ENCODE measurements at places on chromosomes 11 and 22.

GRCh38 chr11:125287491-125288210, 123.1 kb downstream of the PKNOX2 start:
- DNase-seq: no peak

- DNase-seq: no peak
Measured at GRCh38 chr11:102313238-102313940, 3.9 kb upstream of the BIRC3 start.

- peak; percentile 7 for DNase-seq
Measured at GRCh38 chr11:93740031-93740729, 1.1 kb downstream of the TAF1D start.

DNA sequence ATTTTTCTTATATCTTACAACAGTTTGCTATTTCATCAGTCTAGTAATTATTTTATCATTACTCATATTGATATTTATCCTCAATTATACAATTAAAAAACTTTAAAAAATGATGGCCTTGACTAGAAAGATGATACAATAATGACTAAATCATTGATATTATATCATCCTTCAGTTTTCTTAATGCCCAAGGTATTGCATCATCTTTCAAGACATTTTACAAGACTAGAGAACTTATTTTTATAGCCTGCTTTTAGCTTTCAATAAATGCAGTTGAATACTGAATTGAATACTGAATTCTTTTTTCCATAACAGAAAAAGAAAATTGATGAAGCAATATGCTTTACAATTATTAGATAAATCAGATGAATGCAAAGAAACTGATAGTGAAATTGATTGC, 886.5 kb upstream of the LRRC4C start:
- no peak for DNase-seq

- DNase-seq: no peak
Measured at GRCh38 chr11:15665368-15665871, 550.7 kb downstream of the INSC start.

DNA sequence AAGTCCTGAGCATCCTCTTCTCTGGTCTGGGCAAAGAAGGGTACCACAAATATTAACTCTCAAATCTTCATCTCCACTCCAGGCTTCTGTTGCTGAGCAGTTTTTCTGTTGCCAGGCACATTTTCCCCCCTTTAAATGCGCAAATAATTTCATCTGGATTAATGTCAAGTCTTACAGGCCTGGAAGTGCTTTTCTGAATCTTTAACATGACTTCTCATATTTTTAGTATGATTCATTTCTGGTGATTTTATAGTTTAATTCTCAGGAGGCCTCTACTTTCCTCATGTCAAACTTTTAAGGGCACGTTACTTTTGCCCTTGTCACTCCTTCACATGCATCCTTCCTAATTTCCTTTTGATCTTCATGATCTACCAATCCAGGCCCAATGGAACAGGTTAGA, 510.2 kb downstream of the METTL15 start:
- DNase-seq: no peak

DNA sequence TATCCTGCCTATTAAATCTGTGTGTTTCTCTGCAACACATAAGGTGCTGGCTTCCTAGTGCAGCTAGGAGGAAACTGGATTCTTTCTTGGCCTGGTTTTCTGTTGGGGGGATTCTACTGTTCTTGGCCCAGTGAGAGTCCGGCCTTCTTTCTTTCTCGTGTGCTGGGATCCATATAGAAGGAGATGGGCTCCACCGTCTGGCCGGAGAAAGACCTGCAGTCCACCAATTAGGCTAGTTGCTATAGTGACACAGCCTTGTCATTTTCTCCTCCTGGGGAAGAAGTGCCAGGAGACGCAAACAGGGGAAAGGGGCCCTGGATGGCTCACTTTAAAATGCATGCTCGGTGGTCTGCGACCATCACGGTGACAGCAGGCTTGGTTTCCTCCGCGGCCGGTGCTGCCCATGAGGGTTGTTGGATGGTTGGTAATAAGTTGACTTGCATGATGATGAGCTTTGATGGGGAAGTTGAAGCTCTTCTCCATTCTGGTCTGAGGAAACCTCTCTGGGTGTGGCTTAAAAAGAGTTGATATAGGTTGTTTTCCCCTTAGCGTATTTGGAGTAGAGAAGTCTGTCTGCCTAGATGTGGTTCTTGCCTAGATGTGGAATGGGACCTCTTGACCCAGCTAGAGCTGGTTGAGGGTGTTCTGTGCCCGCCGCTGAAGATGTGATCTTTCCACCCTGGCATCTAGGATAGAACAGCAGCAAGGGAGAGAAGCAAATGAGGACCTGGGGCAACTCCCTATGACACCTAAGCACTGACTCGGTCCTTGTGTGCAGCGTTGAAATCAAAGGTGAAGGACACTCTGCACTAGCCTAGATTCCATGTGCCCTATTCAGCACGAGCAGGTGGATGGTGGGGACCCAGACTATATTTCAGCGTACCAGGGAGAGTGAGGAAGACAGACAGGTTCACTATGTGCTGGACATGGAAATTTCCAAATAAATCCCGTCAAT, 1335.0 kb downstream of the BRD1 start:
- DNase-seq: no peak

DNA sequence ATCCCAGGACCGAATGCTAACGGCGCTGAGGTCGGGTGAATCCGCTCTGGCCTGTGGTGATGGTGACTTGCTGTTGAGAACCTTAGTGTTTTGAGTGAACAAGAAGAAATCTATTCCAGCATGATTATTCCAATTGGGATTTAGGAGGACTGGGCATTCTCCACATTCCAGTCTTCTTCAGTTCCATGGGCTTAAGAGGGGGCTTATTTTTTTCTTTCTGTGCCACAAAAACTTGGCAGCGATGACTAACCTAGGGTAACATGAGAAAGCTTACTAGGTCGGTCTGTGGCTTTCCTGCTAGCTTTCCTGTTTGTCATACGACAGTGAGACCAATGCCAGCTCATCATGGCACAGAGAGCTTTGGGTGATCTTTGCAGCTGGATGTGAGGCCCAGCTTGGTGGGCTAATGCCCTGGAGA, 62.9 kb upstream of the ATXN10 start:
- DNase-seq: no peak

- no peak for DNase-seq
Measured at GRCh38 chr11:75659836-75660235, 9.0 kb downstream of the MAP6 start.

- DNase-seq: no peak
Measured at GRCh38 chr22:21921729-21922128, 30.9 kb downstream of the PPM1F start.

All from stimulated activated CD8-positive, alpha-beta memory T cell treated with anti-CD3 and anti-CD28 coated beads, Interleukin-12 subunit alpha, Interleukin-12 subunit beta, amount 100 ng/mL, for 4 hours (primary cell).